GM12878 (cell line): ENCODE measurements at places on chromosomes 5 and 9. TPM values are rescaled to one million over a fixed set of nuclear protein-coding genes. Genes with fewer than 3 reads are reported as not detected.

- no peaks in the 10 kb centered on the region for H3K27me3 ChIP-seq
- H3K4me1 ChIP-seq: peaks cover 4% of the 10 kb centered on the region
- no peak overlapping the region for H3K27ac ChIP-seq
Measured at GRCh38 chr9:136694163-136694871, 7.1 kb upstream of the AGPAT2 start.

- H3K27me3 ChIP-seq: no peaks in the 10 kb centered on the region
- H3K4me3 ChIP-seq: peak overlapping the region; percentile 62
- no peaks in the 10 kb centered on the region for H3K36me3 ChIP-seq
- DNase-seq: no peak
- no peaks in the 10 kb centered on the region; the same call in 1 of the 2 replicates for H3K4me1 ChIP-seq
- H3K27ac ChIP-seq: peak overlapping the region; percentile 88
Measured at GRCh38 chr5:169583101-169583423, 511 bp upstream of the SPDL1 start.

ENHO gene
- total RNA-seq: not detected in 2 replicates

PCDHGA12 gene
- total RNA-seq: 0.46 and 0.72 TPM in 2 replicates

- no peak for DNase-seq
- H3K27ac ChIP-seq: no peak overlapping the region
- H3K4me3 ChIP-seq: no peak overlapping the region
- H3K27me3 ChIP-seq: no peaks in the 10 kb centered on the region
- no peaks in the 10 kb centered on the region for H3K4me1 ChIP-seq
- H3K36me3 ChIP-seq: no peaks in the 10 kb centered on the region
Measured at GRCh38 chr9:91572811-91573210, 149.2 kb upstream of the NFIL3 start.

DNA sequence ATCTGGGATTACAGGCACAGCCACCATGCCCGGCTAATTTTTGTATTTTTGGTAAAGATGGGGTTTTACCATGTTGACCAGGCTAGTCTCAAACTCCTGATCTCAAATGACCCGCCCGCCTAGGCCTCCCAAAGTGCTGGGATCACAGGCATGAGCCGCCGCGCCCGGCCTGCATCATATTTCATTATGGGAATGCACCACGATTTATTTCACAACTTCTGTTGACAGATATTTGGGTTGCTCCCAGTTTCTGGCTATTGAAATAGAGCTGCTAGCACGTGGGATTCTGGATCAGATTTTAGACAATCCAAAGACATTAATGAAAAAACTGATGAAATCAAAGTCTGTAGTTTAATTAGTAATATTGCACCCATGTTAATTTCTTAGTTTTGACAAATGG lies 48.4 kb upstream of the FUBP3 start:
- H3K36me3 ChIP-seq: no peaks in the 10 kb centered on the region
- H3K4me3 ChIP-seq: no peak overlapping the region
- peaks cover 2% of the 10 kb centered on the region; the same call in 1 of the 2 replicates for H3K27me3 ChIP-seq
- no peaks in the 10 kb centered on the region for H3K4me1 ChIP-seq
- no peak overlapping the region for H3K27ac ChIP-seq
- no peak for DNase-seq

GRCh38 chr5:175894793-175895192 lies 23.4 kb downstream of the CPLX2 start:
- no peaks in the 10 kb centered on the region for H3K36me3 ChIP-seq
- peaks cover 7% of the 10 kb centered on the region for H3K4me1 ChIP-seq
- H3K27ac ChIP-seq: no peak overlapping the region
- H3K4me3 ChIP-seq: no peak overlapping the region

DNA sequence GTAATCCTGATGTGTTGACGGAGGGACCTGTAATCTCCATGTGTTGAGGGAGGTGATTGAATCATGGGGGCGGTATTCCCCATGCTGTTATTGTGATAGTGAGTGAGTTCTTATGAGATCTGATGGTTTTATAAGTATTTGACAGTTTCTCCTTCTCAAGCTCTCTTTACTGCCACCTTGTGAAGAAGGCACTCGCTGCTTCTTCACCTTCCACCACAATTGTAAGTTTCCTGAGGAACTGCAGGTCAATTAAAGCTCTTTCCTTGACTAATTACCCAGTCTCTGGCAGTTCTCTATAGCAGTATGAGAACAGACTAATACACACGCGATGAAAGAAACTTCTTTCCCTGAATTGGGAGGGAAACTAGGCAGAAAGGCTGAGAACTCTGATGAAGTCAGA lies 141.1 kb upstream of the RAD23B start:
- H3K27ac ChIP-seq: no peak overlapping the region
- no peaks in the 10 kb centered on the region for H3K27me3 ChIP-seq

DNA sequence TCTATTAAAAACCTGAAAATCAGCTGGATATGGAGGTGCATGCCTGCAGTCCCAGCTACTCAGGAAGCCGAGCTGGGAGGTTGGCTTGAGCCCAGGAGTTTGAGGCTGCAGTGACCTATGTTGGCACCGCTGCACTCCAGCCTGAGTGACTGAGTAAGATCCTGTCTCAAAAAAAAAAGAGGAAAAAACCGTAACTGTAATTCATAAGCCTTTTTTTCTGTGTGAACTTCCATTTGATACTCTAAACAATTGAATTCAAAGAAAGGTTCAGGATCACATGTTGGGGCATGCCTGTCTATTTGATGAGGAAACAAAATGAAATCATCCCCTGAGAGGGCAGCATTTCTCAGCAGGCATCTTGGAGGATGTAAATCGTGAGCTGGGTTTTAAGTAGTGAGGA lies 38.8 kb downstream of the ITGA2 start:
- H3K36me3 ChIP-seq: no peaks in the 10 kb centered on the region
- no peaks in the 10 kb centered on the region for H3K4me1 ChIP-seq
- no peaks in the 10 kb centered on the region for H3K27me3 ChIP-seq
- no peak overlapping the region for H3K27ac ChIP-seq
- no peak overlapping the region for H3K4me3 ChIP-seq

EMB gene
- total RNA-seq: 48.2 and 48.9 TPM in 2 replicates

DNA sequence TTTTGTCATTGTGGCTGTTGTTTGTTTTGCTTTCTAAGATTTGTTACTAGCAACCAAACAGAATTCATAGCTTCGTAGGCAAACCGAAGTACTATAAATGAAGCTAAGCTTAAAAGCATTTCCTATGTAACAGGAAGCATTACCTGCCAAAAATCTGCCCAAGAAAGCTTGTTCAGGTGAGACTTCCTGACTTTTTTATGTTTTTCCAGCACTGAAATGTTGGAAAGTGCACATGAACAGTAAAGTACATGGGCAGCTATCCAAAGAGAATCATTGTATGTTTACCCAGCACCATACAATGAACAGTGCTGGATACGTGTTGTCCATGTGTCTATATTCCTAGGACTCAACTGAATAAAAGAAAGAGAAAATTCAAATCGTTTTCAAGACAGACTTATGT lies 247.1 kb downstream of the NFIB start:
- H3K27me3 ChIP-seq: no peaks in the 10 kb centered on the region
- no peak for DNase-seq
- no peaks in the 10 kb centered on the region for H3K4me1 ChIP-seq
- H3K4me3 ChIP-seq: no peak overlapping the region
- no peak overlapping the region for H3K27ac ChIP-seq

DNA sequence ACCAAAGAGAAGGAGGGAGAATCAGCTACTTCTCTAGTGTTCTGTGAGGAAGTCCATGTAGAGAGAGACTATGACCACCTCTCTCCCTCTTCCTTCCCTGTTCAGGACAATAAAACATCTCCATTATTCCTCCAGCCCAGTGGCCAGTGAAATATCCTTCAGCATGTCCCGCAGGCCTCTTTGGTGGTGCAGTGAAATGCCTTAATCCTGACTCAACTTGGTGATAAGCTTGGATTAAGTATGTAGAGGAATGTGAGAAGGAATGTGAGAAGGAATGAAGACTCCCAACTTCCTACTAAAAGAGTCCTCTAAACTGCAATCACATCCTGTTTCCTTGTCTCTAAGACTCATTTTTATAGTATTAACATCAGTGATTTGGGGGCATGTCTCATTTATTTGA lies 167.3 kb downstream of the TRPM3 start:
- H3K27me3 ChIP-seq: no peaks in the 10 kb centered on the region
- H3K4me3 ChIP-seq: no peak overlapping the region
- H3K4me1 ChIP-seq: 0 out of 2 replicates have a peak, but pooled peaks cover 2% of the 10 kb centered on the region
- H3K36me3 ChIP-seq: no peaks in the 10 kb centered on the region
- H3K27ac ChIP-seq: no peak overlapping the region
- DNase-seq: no peak

CCDC180 gene
- 0.31 and 0.35 TPM in 2 replicates for total RNA-seq

- H3K27me3 ChIP-seq: no peaks in the 10 kb centered on the region
- H3K4me1 ChIP-seq: no peaks in the 10 kb centered on the region
- DNase-seq: no peak
- no peak overlapping the region for H3K27ac ChIP-seq
- H3K36me3 ChIP-seq: no peaks in the 10 kb centered on the region
Measured at GRCh38 chr5:42366051-42366450, 57.2 kb upstream of the GHR start.

GRCh38 chr9:38017149-38017884 lies 51.7 kb downstream of the SHB start:
- no peak overlapping the region for H3K4me3 ChIP-seq
- no peak overlapping the region for H3K27ac ChIP-seq
- H3K36me3 ChIP-seq: no peaks in the 10 kb centered on the region; the same call in 1 of the 2 replicates
- DNase-seq: no peak
- no peaks in the 10 kb centered on the region for H3K27me3 ChIP-seq

FST gene
- 0.23 and 0.43 TPM in 2 replicates for total RNA-seq

GRCh38 chr5:1917830-1918487 lies 35.2 kb upstream of the IRX4 start:
- no peaks in the 10 kb centered on the region; the same call in none of the 2 replicates for H3K27me3 ChIP-seq
- no peaks in the 10 kb centered on the region for H3K4me1 ChIP-seq
- no peaks in the 10 kb centered on the region for H3K36me3 ChIP-seq
- no peak overlapping the region for H3K27ac ChIP-seq
- H3K4me3 ChIP-seq: no peak overlapping the region
- DNase-seq: no peak

DNA sequence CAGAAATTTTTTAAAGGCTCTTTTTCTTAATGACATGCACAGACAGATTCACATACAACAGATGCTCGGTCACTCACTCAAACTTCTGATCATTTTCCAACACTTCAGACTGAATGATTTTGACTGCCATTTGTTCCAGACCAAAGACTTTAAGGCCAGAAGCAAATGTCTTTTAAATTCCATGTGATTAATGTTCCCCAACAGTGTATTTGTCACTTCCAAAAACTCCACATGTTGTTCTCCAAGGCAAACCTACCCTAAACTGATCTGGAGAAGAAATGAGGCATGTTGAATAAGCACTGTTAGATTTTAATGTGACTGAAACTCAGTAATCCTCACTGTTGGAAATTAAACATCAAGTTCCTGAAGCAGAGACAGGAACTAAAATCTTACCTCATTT lies 366.7 kb downstream of the GABRG2 start:
- no peaks in the 10 kb centered on the region for H3K27me3 ChIP-seq
- H3K36me3 ChIP-seq: no peaks in the 10 kb centered on the region

NEURL1B gene
- 0.16 and 0.26 TPM in 2 replicates for total RNA-seq

- no peak overlapping the region for H3K27ac ChIP-seq
- no peak for DNase-seq
- H3K36me3 ChIP-seq: no peaks in the 10 kb centered on the region
- no peaks in the 10 kb centered on the region for H3K27me3 ChIP-seq
Measured at GRCh38 chr9:86575825-86576525, 221.8 kb upstream of the TUT7 start.

DNA sequence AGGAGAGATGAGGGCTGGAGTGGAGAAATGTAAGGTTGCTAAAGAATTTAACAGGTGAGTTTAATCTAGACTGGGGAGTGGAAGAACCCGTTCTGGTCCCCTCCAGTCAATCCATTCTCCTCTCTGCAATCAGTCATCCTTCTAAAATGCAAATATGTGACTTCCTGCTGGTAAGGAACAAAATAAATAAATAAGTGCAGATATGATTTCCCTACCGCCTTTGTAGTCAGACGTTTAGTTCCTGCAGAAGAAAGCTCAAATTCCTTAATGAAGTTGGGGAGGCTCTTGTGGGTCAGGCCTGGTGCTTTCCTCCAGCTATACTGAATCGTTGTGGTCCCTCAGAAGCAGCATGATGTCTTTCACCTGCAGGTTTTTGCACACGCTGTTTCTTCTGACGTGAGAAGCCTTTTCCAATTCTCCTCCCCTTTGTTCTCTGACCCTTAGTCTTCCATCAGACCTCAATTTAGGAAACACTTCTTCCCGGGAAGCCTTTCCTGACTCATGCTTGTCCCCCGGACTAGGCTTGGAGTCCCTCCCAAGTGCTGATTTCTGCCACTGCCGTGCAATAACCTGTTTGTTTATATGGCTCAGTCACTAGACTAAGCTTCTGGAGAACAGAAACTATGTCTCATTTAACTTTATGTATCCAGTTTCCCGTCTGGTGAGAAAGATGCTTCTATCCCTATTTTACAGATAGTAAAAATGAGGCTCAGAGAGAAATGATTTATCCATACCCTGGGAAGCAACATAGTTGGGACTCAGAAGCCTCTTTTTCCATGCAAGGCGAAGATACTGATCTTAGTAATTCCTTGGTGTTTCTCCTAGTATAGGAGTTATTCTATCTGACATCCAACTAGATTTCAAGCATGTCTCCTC lies 1.3 kb downstream of the ATP6V1G1 start:
- H3K27me3 ChIP-seq: no peaks in the 10 kb centered on the region
- H3K4me1 ChIP-seq: no peaks in the 10 kb centered on the region; the same call in 1 of the 2 replicates
- H3K27ac ChIP-seq: peak overlapping the region; percentile 78; the same call in 1 of the 2 replicates
- peak overlapping the region; percentile 98 for H3K4me3 ChIP-seq
- peaks cover 2% of the 10 kb centered on the region for H3K36me3 ChIP-seq

PCDHGA4 gene
- 0.13 TPM in 1 of 2 replicates, not detected in the other for total RNA-seq

DNA sequence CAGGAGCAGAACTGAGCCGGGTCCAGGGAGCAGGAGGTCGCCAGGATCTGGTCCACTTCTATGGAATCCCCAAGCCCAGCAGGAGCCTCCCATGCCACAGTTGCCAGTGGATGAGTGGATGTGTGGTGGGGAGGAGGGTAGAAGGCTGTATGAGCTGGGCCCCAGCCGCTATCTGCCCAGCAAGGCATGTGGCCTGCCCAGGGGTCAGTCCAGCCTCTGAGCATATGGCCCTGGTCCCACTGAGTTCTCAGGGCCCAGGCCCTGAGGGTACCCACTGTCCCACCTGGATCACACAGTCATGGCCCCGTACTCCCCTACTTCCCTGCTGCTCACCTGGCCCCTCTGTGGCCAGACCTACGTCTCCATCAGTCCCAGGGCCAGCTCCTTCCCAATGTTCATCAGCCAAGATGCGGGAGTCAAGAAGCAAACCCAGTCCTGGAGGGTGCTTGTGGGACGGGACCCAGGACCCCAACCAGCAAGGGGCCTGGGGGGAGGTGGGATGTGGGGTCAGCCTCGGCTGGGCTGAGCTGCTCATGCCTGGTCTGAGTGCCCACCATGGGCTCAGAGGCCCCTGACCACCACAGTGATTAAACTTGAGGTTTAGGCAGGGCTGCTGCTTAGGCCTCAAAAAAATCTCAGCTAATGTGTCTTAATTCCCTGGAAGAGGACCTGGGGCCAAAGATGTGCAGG lies 152.7 kb downstream of the COL23A1 start:
- H3K27ac ChIP-seq: no peak overlapping the region
- no peaks in the 10 kb centered on the region for H3K36me3 ChIP-seq
- DNase-seq: no peak
- H3K4me3 ChIP-seq: no peak overlapping the region
- no peaks in the 10 kb centered on the region for H3K4me1 ChIP-seq

GRCh38 chr9:4494332-4494731 lies 4.1 kb downstream of the SLC1A1 start:
- H3K4me1 ChIP-seq: peaks cover 4% of the 10 kb centered on the region
- no peaks in the 10 kb centered on the region for H3K27me3 ChIP-seq
- no peak overlapping the region for H3K27ac ChIP-seq
- H3K4me3 ChIP-seq: no peak overlapping the region
- no peak for DNase-seq
- no peaks in the 10 kb centered on the region for H3K36me3 ChIP-seq

ADRA1B gene
- not detected in 2 replicates for total RNA-seq

GRCh38 chr9:87519461-87519860 lies 21.8 kb downstream of the DAPK1 start:
- no peak overlapping the region for H3K4me3 ChIP-seq
- H3K27ac ChIP-seq: no peak overlapping the region
- H3K4me1 ChIP-seq: peaks cover 32% of the 10 kb centered on the region
- no peaks in the 10 kb centered on the region for H3K27me3 ChIP-seq
